ENCODE measurements at places on chromosomes 6 and 20. TPM values are rescaled to one million over a fixed set of nuclear protein-coding genes. Genes with fewer than 3 reads are reported as not detected.
A peak's percentile ranks its signal among the peaks of the same experiment; 100 is the strongest.

GRCh38 chr20:50695135-50695872 lies 4.0 kb upstream of the RIPOR3 start:
- DNase-seq = no peak

- no peak for DNase-seq
These were observed 258.4 kb downstream of the HDGFL1 start for GRCh38 chr6:22827760-22828159.

GRCh38 chr6:21305893-21306332 lies 287.6 kb upstream of the SOX4 start:
- no peak for DNase-seq

- DNase-seq = peak; percentile 17
These were observed 31.7 kb downstream of the SAMHD1 start for GRCh38 chr20:36919715-36920333.

DNA sequence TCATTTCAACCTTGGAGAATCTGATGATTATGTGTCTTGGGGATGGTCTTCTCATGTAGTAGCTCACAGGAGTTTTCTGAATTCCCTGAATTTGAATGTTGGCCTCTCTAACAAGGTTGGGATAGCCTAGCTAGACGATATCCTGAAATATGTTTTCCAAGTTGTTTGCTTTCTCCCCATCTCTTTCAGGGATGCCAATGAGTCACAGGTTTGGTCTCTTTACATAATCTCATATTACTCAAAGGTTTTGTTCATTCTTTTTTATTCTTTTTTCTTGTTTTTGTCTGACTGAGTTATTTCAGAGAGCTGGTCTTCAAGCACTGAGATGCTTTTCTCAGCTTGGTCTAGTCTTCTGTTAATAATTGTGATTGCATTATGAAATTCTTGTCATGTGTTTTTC lies 42.7 kb upstream of the COL9A1 start:
- no peak for DNase-seq

DNA sequence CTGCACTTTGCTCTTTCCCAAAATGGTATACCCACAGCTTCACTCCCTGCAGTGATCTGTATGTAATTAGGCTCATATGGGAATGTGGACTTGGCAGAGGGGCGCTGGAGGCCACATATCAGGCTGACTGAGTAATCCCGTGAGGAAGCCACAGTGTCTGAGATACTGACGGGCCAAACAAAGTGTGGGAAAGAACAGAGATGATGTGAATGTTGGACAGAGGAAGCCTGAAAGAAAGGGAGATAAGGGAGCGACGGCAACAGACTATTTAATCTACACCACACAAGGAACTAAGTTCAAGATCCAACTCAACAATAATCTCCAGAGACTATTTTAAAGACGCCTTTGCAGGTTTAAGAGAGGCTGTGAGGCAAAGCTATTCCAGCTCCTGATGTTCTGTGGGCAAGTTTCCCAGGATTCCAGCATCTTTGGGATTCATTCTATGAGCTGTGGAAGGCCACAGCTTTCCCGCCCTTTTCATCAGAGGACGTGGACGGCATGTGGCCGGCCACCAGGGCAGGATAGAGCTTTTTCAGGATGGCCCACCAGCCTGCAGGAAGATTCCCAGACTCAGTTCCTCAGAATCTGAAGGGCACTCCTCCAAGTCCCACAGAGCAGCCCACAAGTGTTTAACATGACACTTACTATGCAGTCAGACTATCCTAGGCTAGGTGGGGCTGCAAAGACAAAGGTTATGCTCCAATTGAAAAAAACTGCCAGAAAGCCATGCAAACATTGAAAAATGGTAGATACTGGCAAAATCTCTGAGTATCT lies 237.5 kb downstream of the ATXN1 start:
- DNase-seq = no peak

GRCh38 chr6:132995432-132995831 lies 181.1 kb downstream of the RPS12 start:
- no peak for DNase-seq

DNA sequence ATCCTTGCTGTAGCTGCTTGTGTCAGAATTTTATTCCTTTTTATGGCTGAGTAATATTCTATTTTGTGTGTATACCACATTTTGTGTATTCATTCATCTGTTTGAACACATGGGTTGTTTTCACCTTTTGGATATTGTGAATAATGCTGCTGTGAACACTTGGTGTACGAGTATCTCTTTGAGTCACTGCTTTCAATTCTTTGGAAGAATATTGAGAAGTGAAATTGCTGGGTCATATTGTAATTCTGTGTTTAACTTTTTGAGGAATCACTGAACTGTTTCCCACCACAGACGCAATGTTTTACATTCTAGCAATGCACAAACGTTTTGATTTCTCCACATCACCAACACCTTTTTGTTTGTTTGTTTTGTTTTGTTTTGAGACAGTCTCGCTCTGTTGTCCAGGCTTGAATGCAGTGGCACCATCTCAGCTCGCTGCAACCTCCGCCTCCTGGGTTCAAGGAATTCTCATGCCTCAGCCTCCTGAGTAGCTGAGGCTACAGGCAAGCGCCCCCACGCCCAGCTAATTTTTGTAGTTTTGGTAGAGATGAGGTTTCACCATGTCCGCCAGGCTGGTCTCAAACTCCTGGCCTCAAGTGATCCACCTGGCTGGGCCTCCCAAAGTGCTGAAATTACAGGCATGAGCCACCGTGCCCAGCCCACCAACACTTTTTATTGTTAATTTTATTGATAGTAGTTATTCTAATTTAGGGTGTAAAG lies 21.7 kb downstream of the CPXM1 start:
- no peak for DNase-seq

DNA sequence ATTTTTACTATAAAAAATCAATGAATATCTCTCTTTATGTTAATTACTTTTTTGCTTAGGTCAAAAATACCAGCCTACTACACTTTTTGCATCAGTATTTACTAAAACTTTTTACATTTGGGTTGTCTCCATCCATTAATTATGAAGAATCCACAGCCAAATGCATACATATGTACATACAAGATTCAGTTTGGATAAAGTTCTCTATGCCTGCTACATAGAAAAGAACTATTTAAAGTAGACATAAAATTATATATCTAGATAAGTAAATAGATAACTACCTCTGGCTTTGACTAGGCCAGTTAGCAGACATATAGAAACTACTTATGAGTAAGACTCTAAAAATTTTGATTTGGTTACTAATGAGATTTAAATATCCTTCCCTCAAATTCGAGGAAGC lies 12.3 kb downstream of the TDRD6 start:
- DNase-seq = no peak

DNA sequence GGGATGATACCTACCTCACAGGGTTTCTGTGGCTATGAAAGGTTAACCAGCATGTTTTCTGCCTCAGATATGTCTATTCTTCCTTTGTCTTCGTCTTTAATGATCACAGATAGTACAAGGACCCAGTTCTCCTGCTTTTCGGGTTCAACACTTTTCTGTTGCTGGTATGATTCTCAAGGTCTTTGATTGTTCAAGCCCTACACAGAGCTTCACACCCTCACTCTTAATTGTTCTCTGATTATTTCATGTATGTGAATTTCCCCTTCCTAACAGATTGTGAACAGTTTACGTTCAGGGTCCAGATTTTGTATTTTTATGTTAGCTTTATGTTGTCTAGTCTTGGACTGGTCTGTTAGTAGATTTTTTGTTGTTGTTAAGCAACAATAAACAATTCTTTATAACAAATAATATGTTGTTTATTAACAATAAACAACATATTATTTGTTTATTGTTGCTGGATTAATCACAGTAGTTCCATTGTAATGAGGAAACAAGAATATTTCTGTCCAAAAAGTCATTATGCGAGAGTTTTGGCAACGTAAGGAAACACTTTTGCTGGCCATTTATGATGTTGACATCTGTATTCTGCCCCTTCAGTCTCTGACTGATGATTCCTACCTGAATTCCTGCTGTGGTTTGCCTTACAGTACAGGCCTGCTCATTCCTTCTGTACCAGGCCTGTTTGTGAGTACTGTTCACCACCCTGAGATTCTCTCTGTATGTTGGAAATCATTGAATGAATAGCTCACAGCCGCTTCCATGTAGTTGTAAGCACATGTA lies 27.2 kb upstream of the TULP4 start:
- no peak for DNase-seq

- no peak for DNase-seq
These were observed 54.6 kb downstream of the FARS2 start for GRCh38 chr6:5315881-5316280.

DNA sequence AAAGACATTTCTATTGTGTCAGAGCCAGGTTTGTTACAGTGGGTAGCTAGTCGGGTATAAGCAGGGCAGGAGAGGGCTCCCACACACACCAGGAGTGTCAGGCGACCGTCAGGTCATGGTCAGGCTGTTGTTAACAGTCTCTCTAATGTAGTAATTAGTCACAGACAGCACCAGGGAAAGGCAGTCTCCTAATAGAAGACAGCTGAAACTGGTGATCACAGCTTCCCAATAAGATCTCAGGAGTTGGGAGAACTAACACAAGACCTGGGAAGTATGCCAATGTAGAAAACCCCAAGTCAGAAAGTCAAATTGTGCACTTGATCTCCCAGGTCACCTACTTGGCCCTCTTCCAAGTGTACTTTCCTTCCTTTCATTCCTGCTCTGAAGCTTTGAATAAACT lies 53.0 kb upstream of the GPR6 start:
- no peak for DNase-seq

DNA sequence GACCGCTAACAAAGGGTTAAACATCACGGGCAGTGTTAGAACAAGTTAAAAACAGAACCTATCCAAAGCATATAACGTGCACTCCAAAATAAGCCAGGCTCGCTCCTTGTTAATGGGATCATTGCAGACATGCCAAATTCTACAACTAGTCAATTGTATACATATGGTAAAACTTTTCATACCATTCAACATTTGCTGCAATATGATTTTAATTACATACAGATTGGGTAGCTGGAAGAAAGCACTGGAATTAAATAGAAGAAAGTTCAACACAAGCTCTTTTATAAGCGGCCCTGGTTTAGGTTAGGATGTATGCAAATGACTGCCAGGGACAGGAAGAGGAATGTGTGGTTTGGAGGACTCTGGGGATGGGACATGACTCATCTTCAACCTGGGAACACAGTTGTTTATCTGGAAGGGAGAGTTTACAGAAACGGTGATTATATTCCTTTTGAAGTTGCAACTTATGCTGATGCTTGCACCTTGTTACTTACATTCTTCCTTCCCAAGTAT lies 62.5 kb upstream of the TIAM2 start:
- no peak for DNase-seq

GRCh38 chr20:40551125-40551530 lies 137.9 kb downstream of the MAFB start:
- no peak for DNase-seq

- DNase-seq = no peak
These were observed 72.3 kb downstream of the RNGTT start for GRCh38 chr6:88890860-88891845.

DNA sequence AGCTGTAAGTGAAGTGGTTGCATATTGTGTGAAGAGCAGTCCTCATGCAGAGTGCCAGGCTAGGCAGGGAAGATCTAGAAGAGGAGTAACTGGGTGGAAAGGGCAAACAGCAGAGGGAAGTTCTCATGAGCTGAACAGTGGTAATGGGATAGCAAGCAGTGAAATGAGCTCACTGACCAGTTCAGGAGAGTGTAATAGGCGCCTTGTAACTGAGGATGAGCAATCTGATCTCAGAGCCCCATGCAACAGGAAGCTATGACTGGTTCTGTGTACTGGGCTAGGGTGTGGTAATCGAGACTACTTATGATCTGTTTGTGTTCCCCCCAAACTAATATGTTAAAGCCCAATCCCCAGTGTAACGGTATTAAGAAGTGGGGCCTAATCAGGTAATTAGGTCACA lies 98.6 kb downstream of the RFX6 start:
- DNase-seq = no peak

DNA sequence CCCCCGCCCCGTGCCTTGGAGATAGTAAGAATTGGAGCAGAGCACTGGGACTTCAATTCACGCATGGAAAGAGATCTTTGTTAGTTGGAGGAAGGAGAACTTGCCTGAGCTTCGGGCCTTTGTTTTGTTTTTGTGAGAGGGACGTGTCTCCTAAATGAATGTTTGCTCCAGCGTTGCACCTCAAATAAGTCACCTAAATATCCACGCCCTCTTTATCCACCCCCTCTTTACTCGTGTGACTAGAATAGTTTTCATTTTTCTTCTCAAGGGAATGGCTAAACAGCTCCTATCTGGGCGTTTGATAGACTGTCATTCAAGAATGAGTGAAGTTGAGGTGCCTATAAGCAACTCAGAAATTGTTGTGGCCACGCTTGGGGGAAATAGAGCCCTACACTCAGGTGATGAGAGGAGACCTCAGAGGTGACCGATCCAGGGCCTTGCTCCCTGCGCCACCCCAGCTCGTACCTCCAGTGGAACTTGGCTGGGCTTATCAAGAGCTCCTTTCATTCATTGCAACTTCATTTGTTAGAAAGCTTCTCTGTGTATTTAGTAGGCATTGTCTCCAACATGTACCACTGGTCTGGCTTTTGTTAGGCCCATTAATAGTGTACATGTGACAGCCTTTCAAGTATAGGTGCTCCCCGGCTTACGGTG lies 861 bp downstream of the PCMTD2 start:
- DNase-seq = no peak

DNA sequence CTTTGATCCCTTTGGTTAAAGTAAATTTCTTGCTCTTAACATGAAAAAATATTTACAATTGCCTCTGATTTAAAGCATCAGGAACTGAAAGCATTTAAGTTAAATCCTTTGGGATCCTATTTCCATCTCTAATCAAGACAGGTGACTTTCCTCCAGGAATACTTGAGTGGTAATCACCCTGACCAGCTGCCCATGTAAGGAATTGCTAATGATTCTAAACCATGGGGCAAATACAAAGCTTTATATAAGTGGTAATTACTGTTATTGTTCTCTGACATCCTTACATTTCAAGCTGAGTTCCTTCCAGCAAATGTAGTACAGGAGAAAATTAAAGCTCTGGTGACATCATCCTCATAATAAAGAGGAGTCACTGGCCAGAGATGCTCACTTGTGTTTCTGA lies 100.6 kb downstream of the CRYBG1 start:
- no peak for DNase-seq

Gene TGM3
- polyA plus RNA-seq = 0.08 TPM

Gene POLR1H
- polyA plus RNA-seq = 28.7 TPM

Gene ADGRG6
- polyA plus RNA-seq = 9.4 TPM

Gene SMOC2
- polyA plus RNA-seq = 0.85 TPM

Gene RBM24
- polyA plus RNA-seq = 1.9 TPM

Gene TAAR9
- polyA plus RNA-seq = not detected

Gene HLA-DOA
- not detected for polyA plus RNA-seq

Data from keratinocyte (primary cell).